ENCODE measurements at places on chromosomes 7 and 10. TPM values are rescaled to one million over a fixed set of nuclear protein-coding genes. Genes with fewer than 3 reads are reported as not detected.

DNA sequence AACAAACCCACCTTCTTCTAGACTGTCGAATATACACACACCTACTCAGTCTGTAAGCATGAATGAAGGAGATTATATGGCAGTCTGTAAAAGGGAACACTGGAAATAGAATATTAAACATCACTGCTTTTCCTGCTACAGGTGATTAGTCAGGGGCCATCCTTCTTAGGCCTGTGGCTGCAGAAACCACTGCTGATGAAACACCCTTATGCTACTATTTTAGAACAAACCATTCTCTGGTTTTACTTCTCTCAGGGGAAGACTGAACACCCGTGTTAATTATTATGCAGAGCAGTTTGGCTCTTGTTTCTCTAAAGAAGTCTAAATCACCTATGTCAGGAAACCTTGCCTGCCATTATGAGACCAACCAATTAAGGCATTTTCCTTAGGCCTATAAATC is 351.1 kb upstream of the KLF6 start:
- no peak for DNase-seq

GRCh38 chr7:140005341-140005740 is 57.4 kb downstream of the PARP12 start:
- DNase-seq = no peak

GRCh38 chr10:22258471-22258870 is 40.7 kb upstream of the EBLN1 start:
- DNase-seq = no peak

DNA sequence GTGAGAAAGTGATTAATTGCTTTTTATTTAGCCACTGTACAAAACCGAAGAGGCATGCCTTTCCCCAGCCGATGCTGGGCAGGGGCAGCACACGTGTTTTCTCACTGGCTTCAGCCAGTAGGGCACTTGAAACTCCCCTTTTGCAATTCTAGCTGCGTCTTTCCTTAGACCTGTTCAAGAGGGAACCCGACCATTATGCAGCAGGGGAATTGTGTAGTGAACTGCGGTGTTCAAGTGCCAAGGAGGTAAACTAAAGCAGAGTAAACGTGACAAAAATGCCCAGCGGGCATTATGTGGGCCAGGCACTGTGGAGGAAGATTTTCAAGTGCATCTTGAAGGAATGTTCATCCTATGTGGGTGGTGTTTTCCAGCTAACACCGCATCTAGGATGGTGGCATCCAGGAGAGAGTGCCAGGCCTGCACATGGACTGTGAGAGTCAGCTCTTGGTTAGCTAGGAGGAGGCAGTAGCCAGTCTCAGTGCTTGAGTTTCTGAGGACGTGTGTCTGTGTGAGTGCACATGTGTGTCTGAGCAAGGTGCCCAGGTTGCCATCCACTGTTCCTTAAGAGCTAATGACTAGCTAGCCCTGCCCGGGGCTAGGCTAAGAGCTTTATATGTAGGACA is 3.3 kb downstream of the WIPF3 start:
- DNase-seq = no peak

GRCh38 chr10:74072503-74072902 is 74.6 kb downstream of the VCL start:
- DNase-seq = no peak

GRCh38 chr7:118713039-118713438 is 488.5 kb downstream of the ANKRD7 start:
- no peak for DNase-seq

- no peak for DNase-seq
Measured at GRCh38 chr7:152663148-152663740, 12.7 kb downstream of the XRCC2 start.

- no peak for DNase-seq
Measured at GRCh38 chr10:106506526-106507283, 657.8 kb downstream of the SORCS1 start.

- no peak for DNase-seq
Measured at GRCh38 chr7:106225856-106226255, 58.9 kb downstream of the NAMPT start.

DNA sequence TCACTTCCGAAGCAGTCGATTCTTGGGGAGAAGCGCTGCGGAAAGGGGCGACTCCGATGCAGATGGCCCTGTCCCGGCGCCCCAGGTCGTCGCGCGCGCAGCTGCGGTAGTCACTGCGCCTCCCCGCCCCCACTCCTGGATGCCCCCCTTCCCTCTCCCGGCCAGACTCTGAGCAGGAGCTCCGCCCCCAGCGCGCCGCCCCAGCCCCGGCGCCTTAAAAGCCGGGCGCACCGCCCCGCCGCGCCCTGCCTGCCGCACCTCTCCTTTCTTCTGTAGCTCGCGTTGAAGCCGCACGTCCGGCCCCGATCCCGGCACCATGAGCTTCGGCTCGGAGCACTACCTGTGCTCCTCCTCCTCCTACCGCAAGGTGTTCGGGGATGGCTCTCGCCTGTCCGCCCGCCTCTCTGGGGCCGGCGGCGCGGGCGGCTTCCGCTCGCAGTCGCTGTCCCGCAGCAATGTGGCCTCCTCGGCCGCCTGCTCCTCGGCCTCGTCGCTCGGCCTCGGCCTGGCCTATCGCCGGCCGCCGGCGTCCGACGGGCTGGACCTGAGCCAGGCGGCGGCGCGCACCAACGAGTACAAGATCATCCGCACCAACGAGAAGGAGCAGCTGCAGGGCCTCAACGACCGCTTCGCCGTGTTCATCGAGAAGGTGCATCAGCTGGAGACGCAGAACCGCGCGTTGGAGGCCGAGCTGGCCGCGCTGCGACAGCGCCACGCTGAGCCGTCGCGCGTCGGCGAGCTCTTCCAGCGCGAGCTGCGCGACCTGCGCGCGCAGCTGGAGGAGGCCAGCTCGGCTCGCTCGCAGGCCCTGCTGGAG is at the start of gene INA:
Gene INA, plus strand, starts transcription at position 243 of the 817 bp plus-strand sequence. Its CDS starts 74 bp downstream, at position 317.
- DNase-seq = no peak

DNA sequence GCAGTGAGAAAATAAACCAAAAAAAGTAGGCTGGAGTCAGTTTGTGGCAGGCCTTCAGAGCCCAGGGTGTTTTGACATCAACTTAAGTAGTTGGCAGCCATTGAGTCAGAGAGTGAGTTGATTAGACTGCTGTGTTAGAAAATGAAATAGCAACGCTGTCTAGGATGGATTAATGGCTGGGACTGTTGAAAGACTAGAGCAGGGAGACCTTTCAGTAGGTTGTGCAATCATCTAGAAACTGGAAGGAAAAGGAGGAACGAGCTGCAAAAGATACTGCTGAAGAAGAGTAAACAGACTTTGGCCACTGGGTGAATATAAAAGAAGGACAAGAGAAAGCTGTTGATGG is 28.6 kb upstream of the TRIL start:
- DNase-seq = no peak

DNA sequence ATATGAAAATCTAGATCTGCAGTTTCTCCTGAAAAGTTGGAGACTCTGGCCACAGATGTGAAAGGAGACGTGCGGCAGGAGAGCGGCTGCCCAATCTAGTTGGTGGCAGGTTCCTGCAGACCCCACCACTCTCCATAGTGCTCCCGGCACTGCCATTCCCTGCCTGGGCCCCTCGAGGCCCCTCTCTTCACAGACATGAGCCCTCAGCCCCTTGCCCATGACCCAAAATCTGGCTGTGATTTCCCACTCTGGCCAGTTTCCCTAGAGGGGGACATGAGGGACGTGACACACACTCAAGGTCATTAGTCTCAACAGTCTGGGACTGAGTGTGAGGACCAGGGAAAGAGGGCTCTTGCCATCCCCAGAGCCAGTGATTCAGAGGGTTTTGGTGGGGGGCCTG is 138.7 kb downstream of the PTPN20 start:
- peak; percentile 11 for DNase-seq

- DNase-seq = no peak
Measured at GRCh38 chr10:98001736-98002135, 28.7 kb downstream of the CRTAC1 start.

- no peak for DNase-seq
Measured at GRCh38 chr7:54709283-54709682, 49.7 kb downstream of the SEC61G start.

GRCh38 chr7:106255246-106255645 is 29.5 kb downstream of the NAMPT start:
- DNase-seq = no peak

GRCh38 chr10:29100505-29100904 is 188.4 kb upstream of the LYZL1 start:
- no peak for DNase-seq

The HOXA5 gene
- total RNA-seq = not detected

The PKD1L1 gene
- 3.5 TPM for total RNA-seq

The CYP26C1 gene
- total RNA-seq = not detected

The NRP1 gene
- 124 TPM for total RNA-seq

The MRC1 gene
- total RNA-seq = 4.7 TPM

The TMEM139 gene
- total RNA-seq = 18.4 TPM

The EBF3 gene
- 8.6 TPM for total RNA-seq

The BTBD16 gene
- total RNA-seq = not detected
